ENCODE measurements at places on chromosomes 12 and 14.

DNA sequence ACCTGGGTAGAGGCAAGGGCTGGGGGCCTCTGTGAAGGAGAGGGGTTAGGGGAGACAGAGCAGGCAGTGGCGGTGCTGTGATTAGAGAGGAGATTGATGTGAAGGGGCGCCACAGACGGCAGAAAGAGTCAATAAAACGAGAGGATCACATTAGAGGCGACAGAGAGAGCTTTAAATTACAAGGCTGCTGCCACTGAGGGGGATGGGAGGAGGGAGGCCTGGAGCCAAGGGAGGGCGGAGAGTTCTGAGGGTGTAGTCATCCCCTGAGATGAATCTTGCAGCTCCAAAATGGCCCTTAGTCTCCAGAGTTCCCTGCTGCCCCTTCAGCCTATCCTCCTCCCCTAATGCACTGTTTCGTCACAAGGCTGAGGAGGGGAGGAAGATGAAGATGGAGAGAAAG, 12.8 kb downstream of the ZFHX2 start:
- DNase-seq: no peak

DNA sequence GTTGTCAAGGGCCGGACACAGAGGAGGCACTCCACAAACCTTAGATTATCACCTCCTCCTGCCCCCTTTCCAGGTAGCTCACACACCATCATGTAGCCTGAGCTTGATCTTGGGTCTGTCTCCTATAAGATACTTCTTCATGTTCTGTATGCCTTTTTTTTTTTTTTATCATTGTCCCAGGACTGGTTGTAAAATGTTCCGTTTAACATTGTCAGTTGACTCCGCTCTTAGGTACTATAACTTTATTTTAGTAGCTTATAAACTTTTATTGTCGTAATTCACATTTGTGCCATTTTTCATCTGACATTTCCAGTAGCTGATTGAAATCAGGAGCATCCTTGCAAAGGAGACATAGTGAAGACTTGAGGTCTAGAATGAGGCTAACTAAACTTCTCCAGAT, 79.9 kb downstream of the SLC15A5 start:
- no peak for DNase-seq

- DNase-seq: no peak
Observed at GRCh38 chr14:34329301-34329700, 132.7 kb downstream of the SPTSSA start.

DNA sequence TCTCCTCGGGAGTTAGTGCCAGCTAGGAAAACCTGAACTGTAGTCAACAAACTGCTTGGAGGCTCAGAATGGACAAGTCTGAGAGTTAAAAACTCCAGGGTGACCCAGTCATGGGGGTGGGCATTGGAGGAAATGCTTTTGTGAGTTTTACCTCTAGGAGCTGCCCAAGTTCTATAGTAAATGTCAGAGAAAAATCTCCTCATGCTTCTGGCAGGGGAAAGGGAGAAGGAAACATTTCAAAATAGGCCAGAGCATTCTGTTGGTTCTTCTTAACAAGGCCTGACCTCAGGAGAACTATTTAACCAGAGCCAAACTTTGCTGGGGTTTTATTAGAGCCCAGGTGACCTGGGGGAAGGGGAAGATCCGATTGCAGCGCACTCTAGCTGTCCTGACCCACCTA, 12.3 kb downstream of the NINJ2 start:
- DNase-seq: no peak

DNA sequence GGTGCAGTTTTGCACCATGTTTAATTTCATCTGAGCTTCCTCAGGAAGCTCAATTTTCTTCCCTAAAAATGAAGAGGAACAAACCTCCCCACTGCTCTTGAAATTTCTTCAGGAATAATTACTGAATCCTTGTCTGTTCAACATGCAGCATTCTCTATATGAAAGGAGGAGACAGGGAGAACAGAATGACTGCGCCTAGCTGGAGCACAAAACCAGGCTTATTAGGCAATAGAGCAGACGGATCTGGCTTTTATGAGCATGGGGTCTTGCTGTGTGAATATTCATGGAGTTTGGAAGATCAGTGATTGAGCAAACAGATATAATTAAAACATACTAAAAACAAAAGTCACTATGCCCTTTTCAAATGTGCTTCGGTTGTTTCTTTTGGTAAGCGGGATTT, 148.1 kb downstream of the SUDS3 start:
- no peak for DNase-seq

GRCh38 chr12:3972576-3972975, 99.4 kb upstream of the PARP11 start:
- DNase-seq: peak; percentile 53

- no peak for DNase-seq
Observed at GRCh38 chr14:62162998-62163589, 400.9 kb downstream of the SNAPC1 start.

- DNase-seq: no peak
Observed at GRCh38 chr12:130668286-130669204, 47.6 kb downstream of the RIMBP2 start.

- no peak for DNase-seq
Observed at GRCh38 chr12:28857369-28857768, 291.7 kb upstream of the FAR2 start.

DNA sequence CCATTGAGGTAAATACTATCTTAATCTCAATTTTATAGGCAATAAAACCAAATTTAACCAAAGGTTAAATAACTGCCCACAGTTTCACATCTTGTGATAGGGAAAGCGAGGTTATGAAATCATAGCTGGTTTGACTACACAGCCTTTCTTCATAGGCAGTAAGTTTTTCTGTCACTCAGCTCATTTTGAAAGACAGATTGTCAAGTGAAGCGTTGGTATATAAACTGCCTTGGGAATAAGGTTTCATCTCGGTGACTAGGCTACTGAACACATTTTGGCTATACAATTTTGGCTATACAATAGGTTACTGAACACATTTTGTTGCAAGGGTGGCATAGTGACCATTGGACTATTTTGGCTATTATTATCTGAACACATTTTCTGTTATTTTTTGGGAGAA, 793.7 kb downstream of the TRHDE start:
- no peak for DNase-seq

- DNase-seq: no peak
Observed at GRCh38 chr12:43742106-43742505, 16.5 kb downstream of the PUS7L start.

DNA sequence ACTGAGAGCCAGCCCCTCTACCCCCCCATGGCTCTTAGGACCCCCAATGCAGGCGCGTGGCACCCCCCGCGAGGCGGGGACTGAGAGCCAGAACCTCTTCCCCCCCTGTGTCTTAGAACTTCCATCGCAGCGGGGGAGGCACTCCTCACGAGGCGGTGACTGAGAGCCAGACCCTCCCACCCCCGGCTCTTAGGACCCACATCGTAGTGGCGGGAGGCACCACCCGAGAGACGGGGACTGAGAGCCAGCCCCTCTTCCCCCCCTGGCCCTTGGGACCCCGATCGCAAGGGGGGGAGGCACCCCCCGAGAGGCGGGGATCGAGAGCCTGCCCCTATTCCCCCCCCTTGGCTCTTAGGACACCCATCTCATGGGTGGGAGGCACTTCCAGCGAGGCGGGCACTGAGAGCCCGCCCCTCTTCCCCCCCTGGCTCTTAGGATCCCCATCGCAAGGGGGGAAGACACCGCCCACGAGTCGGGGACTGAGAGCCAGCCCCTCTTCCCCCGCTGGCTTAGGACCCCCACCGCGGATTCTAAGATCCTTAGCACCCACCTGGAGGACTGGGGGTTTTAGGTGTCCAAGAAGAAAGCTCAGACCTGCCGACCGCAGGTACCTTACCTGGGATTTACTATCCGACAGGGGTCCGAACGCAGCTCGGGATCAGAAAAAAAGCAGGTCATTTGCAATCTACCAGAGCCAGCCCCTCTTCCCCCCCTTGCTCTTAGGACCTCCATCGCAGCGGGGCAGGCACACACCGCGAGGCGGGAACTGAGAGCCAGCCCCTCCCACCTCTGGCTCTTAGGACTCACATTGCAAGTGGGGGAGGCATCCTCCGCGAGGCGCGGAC, 44.9 kb downstream of the DDX11 start:
- peak; percentile 60 for DNase-seq

DNA sequence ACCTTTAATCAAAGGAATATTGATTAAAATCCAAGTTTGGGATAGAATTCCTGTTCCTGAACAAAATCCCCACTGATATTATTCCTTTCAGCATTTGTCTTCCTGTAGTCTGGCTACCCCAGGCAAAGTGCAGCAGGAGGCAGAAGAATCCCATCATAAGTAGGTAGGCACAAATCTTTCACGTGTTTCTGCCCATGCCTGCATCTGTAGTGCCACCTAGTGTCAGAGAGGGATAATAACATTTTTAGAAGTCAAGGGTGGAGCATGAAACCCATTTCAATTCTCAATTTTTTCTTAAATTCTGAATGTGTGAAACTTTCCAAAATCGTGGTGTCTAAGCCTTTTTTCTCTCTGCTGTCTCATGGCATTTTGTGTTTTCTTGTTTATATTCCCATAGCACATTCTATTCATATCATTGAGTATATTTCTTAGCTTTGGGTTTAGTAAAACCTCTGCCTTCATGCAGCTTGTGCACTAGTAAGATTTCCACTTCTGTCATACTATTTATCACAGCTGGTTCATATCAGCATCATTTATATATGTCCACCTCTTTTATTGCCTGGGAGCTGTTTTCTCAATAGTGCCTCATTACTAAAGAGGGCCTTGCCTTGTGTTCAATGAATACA, 47.8 kb upstream of the RERG start:
- DNase-seq: peak; percentile 38

GRCh38 chr12:132319991-132320570, 9.3 kb downstream of the GALNT9 start:
- no peak for DNase-seq

- DNase-seq: no peak
Observed at GRCh38 chr14:69979882-69980281, 100.7 kb downstream of the SMOC1 start.
